Hematopoietic multipotent progenitor cell treated with erythropoietin and hydrocortisone succinate and interleukin-3 and kit ligand, for 17 days (in vitro differentiated cells): ENCODE measurements at places on chromosomes 2 and 18.

DNA sequence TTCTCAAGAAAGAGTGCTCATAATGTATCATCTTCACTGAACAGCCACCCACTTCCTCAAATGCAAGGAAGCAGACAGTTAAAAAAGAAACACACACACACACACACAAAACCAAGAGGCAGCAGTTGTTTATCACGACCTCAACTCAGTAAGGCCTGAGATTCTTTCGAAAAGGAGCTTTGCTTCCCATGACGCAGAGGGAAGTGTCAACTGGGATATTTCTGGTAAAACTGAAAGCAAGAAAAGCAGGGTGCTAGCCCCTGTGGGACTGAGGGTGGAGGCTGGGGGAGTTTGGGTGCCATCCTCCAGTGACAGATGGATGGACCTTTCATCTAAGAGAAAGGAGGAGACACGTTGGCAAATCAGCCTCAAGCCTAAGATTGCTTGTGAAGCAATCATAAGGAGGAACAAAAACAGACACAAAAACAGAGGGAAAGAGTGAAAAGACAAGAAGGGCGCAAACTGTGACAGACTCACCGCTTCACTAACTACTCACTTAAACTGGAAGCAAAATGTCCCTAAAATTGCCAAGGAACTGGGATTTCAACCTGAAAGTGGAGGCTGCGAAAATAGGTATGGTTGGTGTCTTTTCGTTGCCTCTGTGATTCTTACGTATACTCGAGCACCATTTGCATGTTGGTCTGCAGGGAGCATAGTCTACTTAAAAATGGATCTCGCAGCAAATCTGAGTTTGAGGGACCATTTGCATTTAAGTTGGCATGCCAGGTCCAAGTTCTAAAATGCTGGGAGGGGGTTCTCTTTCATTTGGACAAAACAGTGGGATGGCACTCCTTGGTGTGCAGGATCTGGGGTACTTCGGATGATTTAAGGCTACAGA lies at the start of gene ARHGAP25:
Gene ARHGAP25 (plus strand): TSS at position 124 of the 838 bp plus-strand sequence. CDS start 389 bp downstream, at position 513.
- no peak for DNase-seq

DNA sequence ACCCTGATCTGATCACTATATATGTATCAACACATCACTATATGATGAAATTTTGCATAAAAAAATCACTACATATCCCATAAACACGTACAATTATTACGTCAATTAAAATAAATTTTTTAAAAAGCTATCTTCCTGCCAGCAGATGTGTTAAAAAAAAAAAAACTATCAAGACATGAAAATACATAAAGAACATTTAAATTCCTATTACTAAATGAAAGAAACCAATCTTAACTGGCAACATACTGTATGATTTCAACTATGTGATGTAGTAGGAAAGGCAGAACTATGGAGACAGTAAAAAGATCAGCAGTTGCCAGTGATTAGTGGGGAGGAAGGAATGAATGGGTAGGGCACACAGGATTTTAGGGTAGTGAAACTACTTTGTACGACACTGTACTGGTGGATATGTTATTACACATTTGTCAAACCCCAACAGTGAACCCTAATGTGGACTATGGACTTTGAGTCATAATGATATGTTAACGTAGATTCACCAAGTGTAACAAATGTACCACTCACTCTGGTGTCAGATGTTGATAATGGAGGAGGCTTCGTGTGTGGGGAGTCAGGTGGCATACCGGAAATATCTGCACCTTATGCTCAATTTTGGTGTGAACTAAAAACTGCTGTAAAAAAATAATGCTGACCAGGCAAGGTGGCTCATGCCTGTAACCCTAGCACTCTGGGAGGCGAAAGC lies 27.4 kb downstream of the USP34 start:
- no peak for DNase-seq

GRCh38 chr18:6729247-6730091 lies at the start of gene ARHGAP28:
ARHGAP28 (plus strand) TSS chr18:6729716; CDS start chr18:6729822, 106 bp downstream.
- DNase-seq = no peak

GRCh38 chr2:4725618-4726017 lies 966.6 kb upstream of the SOX11 start:
- DNase-seq = no peak

- no peak for DNase-seq
Measured at GRCh38 chr2:127644066-127645025, 1.6 kb upstream of the GPR17 start.

GRCh38 chr2:206989311-206989710 lies 50.0 kb downstream of the CPO start:
- peak; percentile 9 for DNase-seq

DNA sequence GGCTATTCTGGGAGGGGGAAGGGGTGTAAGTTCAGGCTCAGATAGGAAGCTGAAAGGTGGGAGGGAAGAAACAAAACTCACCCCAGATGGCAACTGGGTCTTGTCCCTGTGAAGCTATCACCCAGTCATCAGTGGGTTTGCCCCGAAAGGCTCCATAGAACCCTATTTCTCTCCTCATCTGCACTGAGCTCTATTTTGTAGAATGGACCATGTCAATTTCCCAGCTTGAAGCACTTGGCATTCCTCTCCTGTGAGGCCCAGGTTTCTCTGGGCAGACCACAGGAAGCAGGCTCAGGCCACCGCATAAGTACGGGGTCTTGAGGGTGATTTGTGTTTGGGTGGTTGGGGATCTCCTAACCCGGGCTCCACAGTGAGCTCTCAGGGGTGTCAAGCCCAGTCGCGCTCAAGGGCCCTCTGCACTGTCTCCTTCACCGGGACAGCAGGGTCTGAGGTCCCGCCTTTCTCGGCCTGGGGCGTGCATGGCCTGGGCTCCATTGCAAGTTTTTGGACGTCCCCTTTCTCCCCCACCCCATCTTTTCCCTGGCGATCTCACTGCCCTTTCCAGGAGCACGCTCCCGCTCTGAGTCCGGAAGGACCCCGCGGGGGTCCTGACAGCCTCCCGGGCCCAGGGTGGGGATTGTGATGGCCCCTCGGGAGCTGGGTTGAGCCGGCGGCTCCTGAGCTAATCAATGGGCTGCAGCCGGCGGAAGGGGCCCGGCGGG lies 27.3 kb upstream of the NOTO start:
- DNase-seq = no peak

- DNase-seq = no peak
Measured at GRCh38 chr18:12774982-12775381, 72.1 kb downstream of the PSMG2 start.

GRCh38 chr2:133360882-133361281 lies 207.4 kb downstream of the NCKAP5 start:
- DNase-seq = no peak
